ENCODE measurements at places on chromosomes 2 and 18.

DNA sequence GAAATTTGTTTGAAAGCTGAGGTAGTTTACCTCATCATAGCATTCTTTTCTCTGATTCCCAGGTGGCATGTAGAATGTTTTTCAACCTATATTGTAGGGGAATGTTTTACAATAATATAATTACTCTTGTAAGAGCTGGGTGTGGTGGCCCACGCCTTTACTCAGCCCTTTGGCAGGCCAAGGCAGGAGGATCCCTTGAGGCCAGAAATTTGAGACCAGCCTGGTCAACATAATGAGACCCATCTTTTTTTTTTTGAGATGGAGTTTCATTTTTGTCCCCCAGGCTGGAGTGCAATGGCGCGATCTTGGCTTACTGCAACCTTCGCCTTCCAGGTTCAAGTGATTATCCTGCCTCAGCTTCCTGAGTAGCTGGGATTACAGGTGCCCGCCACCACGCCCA is 3.6 kb downstream of the USP39 start:
- DNase-seq: no peak

- DNase-seq: no peak
These were observed 6.9 kb upstream of the GPR155 start for GRCh38 chr2:174493549-174494331.

DNA sequence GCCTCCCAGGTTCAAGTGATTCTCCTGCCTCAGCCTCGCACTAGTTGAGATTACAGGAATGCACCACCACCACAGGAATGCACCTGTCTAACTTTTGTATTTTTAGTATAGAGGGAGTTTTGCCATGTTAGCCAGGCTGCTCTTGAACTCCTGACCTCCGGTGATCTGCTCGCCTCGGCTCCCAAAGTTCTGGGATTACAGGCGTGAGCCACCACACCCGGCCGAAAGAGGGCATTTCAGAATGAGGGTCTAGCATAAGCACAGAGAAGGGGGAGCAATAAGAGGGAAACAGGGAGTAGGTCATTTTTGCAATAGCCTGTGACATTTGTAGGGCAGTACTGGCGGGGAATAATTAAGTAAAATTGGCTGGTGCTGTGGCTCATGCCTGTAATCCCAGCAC is 1.9 kb upstream of the SPAST start:
- DNase-seq: no peak

GRCh38 chr2:179455172-179455524 is 190.5 kb upstream of the SESTD1 start:
- DNase-seq: no peak

DNA sequence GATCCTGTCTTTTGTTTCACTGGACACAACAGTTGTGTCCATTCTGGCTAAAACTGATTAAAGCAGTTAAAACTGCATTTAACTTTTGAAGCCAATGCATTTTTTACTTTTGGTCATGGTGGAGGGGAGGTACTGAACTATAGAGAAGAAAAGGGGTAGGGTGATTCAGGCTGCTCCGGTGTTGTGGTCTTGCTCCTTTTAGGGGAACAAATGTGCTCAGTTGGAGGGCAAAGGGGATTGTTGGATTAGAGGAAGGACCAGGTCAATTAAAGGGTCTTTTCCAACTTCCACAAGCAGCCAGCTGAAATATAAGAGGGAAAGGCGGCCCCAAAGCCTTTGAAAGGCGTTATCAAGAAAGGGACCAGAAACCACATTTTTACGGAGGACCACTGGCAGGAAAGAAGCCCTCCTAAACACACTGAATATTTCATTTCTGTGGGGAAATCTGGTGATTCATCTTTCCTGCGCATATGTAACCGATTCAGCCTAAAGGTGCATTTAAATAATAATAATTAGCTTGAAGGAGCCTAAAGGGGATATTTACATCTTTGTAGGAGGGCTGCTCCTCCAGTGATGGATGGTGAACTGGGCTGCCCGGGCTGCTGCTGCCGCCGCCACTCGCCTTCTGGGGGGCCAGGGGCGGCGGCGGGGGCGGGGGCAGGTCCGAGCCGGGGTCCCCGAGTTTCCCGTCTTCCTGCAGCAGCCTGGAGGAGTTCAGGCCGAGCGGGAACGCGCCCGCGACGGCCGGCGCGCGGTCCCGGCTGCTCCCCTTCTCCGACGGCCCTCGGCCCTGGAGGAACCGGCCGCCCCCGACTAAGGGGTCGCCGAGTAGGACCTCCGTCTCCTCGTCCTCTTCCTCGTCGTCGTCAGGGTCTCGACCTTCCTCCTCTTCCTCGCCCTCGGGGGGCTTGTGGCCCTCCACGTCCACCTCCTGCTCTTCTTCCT is 5.2 kb downstream of the SKOR2 start:
- no peak for DNase-seq

- DNase-seq: no peak
These were observed 242.6 kb upstream of the FBXO11 start for GRCh38 chr2:48148841-48149430.

DNA sequence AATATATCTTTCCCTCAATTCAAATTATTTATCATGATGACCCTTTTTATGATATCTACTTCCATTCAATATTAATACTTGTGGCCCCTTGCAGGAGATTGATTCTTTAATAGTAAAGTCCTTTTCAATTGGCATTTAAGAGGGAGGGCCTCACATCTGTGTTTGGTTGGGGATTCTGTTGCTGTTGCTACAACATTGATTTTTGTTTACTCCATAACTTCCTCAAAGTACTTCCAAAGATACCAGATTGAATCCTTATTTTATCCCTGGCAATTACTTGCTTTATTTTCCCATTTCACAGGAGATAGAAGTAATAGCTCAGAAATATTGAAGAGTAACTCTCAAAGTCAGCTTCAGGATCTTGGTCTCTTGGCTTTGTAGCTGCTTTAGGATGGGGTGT is 32.8 kb downstream of the MEIS1 start:
- DNase-seq: no peak

- DNase-seq: no peak
These were observed 333.1 kb downstream of the ZNF516 start for GRCh38 chr18:76161983-76162382.

GRCh38 chr2:109065391-109065734 is 63.6 kb upstream of the SH3RF3 start:
- no peak for DNase-seq

- DNase-seq: no peak
These were observed 1.1 kb downstream of the MARCHF4 start for GRCh38 chr2:216370961-216371712.
